Stimulated activated CD8-positive, alpha-beta memory T cell treated with anti-CD3 and anti-CD28 coated beads, Interleukin-4, amount 100 ng/mL, for 1 hour (primary cell): ENCODE measurements at places on chromosomes 2 and 18.

DNA sequence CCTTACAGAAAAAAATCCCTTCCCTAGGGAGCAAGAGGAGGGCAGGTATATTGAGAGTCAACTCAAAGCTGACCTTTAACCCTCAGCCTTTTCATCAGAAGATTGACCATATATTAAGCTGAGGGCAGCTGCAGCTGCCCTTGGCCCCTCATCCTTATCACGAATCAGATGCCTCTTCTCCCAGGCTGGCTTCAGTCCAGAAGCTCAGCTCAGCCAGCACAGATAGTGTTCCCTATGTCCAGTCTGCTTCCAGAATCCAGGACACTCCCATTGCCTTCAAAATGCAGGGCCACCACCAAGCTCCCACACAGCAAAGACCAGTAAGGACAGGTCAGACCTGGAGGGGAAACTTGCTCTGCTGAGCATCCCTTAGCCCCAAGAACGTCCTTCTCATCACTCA lies 146.1 kb downstream of the BCL11A start:
- DNase-seq: no peak

DNA sequence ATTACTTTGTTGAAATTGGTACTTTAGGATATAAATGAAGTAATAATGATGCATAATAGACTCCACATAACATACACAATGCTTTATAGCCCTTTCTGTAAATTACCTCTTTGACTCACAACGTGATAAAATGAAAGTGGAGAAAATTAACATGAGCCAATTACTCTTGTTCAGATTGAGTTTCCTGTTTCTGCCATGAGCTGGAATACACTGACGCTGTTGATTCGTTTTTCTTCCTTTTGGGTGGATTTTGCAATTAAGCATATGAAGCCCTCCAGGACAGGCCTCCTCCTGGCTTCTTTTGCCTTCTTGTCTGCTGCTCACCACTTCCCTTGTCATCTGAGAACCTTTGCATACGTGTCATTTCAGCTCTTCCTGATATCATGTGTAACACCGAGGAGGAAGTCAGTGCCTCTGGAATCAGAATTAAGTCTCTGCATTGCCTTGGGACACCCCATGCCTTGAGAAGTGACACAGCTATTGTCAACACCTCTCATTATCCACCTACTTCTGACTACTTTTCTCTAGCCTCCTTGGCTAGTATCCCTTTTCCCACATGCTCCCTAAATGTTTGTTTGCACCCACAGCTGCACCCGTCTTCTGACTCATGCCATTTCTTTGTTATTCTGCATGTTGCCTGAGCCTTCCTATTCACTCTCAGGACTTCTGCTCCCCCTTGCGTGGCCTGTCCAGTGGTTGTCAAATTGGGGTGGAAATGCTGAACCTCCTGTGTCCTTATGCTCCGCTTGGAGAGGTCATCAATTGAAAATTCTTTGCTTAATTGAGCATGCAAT lies 134.1 kb downstream of the FMNL2 start:
- DNase-seq: no peak

DNA sequence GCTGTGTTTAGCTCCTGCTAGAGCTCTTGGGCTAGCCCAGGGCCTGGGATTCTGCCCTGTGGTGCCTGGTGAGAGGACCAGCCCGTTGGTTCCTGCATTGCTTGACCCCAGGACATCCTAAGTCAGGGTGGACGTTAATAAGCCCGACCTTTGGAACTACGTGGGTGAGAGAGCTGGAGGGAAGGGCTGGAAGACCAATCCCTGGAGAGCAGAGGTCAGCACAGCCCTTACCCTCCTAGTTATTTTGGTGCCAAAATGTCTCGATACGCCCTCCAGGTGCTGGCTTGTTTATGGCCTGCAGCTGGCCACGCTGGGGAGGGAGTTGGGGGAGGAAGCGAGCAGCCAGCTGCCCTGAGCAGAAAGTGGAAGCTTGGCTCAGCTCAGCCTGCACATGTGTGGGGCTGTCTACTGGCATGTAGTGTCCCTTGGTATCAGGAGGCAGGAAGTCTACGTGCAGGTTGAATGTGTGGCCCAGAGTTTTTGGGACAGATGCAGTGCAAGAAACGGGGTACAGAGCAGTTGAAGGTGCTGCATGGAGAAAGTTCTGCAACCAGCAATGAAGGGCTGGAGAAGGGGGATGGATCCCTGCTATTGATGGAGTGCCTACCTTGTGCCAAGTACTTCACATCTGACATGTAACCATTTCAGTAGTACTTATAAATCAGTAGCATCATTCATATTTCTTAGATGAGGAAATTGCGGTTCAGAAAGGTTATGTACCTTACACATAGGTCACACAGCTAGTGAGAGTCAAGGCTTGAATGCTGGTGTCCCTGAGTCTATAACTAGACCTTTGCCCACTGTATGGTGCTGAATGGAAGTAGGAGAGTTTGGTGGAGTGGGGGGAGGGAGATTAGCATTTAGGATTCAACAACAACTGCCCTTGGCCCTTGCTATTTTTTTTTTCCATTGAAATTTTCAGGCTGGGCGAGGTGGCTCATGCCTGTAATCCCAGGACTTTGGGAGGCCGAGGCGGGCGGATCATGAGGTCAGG lies 5.0 kb upstream of the DGKD start:
- no peak for DNase-seq

DNA sequence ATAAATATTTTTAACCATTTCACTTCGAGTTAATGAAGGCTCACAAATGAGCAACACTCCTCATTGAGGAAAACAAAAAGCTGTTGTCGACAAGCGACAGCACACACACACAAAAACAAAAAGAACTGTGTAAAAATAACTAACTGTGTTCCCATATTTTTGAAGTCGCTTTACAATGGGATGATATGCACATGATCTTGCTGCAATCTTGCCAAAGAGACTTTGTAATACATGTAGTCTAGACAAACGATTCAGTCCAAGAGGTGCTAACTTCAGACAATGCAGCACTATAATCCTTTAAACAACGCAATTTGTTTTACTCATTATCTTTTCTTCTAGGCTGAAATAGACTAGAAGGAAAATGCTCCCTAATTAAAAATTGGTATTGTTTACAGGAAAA lies 7.2 kb upstream of the USP34 start:
- no peak for DNase-seq

DNA sequence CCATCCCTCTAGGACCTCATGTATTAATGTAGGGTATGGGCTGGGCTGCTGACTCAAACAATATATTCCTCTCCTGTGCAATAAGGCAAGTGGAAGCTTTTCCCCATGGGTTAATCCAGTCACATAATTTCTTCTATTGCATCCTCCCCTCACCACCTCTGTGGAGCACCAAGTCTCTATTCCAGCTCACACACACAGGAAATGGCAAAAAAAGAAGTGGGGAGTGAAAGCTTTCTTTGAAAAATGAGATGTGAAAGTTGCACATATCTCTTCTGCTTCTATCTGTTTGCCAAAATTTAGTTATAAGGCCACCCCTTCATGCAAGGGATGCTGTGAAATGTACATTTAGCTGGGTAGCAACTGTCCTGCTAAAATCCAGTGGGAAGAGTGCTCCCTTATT lies 121.3 kb downstream of the CDC42EP3 start:
- DNase-seq: no peak

GRCh38 chr2:31420936-31421335 lies 6.4 kb upstream of the XDH start:
- DNase-seq: no peak

GRCh38 chr18:25081001-25081400 lies 271.0 kb downstream of the ZNF521 start:
- DNase-seq: no peak

DNA sequence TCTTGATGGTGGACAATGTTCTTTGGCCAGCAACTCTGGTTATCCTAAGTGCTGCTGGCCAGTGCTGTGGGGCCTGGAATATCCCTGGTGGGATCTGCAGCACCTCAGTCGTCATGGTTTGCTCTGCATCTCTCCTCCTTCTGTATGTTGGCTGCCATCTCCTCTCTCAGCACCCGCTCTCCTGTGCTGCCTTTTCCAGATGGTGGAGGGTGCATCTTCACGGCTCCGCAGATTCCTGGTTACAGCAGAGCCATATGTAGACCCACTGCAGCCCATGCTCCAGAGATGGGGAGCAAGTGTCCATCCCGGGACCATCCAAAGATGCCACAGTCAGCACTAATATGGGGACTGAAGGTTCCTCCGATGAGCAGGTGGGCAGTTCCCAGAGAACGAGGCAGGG lies 90.0 kb downstream of the VAPA start:
- no peak for DNase-seq

GRCh38 chr2:241553981-241554380 lies 4.6 kb upstream of the BOK start:
- no peak for DNase-seq
